Fibroblast of skin of back (primary cell): ENCODE measurements at places on chromosomes 12 and 14.

DNA sequence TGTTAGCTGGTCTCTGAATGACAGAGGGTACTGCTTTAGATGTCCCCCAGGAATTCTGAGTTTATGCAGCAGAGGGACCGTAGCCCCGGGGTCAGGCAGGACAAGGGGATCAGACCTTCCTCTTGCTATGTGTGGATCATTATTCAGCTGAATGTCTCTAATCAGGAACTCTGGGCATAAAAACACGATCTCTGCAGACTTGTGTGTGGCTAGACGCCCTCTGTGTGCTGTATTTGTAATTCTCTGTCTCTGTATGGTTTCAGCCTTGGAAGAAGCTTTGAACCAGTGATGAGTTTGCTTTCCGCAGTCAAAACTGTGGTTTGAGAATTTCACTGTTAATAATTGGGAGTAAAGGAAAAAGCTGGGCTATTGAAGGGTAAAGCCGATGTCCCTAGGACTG lies 125.3 kb downstream of the ETV6 start:
- no peak for DNase-seq

- no peak for DNase-seq
These were observed 76.2 kb downstream of the PDZRN4 start for GRCh38 chr12:41264281-41264680.

GRCh38 chr12:117087808-117088207 lies 11.4 kb downstream of the TESC start:
- DNase-seq = no peak

- DNase-seq = peak; percentile 62
These were observed 707 bp downstream of the DHRS1 start for GRCh38 chr14:24298892-24299254.

- DNase-seq = no peak
These were observed 43.7 kb downstream of the MARK3 start for GRCh38 chr14:103428723-103429556.

DNA sequence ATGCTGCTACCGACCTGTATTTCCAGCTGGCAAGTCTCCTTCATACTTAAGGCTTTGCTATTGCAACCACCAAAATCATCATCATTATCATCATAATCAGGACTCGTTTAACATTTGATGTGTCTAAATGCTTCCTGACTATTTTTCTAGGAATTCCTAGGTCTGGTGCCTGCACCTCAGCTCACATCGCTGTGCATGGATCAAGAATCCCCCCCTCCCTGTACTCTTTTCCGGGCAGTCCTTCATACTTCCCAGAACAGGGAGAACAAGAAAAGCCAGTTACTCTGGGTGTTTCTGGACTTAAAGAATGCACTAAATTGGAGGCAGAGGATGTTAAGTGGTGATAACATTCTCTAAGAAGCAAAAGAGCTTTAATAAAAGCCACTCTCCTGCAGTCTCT lies 9.4 kb downstream of the ERP27 start:
- peak; percentile 24 for DNase-seq

- peak; percentile 45 for DNase-seq
These were observed 103.3 kb downstream of the BCAT1 start for GRCh38 chr12:24845615-24846014.

- DNase-seq = peak; percentile 19
These were observed 15.0 kb upstream of the MEG3 start for GRCh38 chr14:100810861-100811461.

DNA sequence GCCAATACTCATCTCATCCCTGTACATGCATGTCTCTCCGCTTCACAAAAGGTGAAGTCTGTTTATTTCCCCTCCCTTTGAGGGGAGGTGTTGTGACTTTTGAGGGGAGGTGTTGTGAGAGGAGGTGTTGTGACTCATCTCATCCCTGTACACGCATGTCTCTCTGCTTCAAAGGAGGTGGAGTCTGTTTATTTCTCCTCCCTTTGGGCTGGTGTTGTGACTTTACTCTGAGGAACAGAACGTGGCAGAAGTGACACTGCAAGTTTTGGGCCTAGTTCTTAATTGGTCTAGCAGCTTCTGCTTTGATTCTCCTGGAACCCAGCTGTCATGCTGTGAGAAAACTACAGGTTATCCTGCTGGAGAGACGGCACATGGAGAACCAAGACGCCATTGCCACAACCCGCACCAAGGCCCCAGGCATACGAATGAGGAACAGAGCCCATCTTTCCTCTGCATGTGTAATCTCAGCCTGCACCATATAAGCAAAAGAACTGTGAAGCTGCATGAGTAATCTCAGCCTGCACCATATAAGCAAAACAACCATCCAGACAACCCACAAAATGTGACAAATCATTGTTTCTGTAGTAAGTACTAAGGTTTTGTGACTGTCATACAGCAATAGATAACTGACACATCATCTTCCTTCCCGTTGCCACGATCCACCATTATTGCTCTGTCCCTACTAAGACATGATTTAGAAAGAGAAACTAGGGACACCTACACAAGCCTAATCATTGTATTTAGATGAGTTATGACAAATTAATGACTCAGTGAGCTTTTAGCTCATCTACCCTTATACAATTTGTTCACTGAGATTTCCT lies 30.0 kb downstream of the GALNT4 start:
- DNase-seq = peak; percentile 63

GRCh38 chr12:110382683-110383082 lies 20.8 kb downstream of the ANAPC7 start:
- no peak for DNase-seq

GRCh38 chr14:99506276-99506675 lies 25.1 kb downstream of the CCNK start:
- no peak for DNase-seq

- no peak for DNase-seq
These were observed 798 bp downstream of the PDZRN4 start for GRCh38 chr12:41188841-41189394.

DNA sequence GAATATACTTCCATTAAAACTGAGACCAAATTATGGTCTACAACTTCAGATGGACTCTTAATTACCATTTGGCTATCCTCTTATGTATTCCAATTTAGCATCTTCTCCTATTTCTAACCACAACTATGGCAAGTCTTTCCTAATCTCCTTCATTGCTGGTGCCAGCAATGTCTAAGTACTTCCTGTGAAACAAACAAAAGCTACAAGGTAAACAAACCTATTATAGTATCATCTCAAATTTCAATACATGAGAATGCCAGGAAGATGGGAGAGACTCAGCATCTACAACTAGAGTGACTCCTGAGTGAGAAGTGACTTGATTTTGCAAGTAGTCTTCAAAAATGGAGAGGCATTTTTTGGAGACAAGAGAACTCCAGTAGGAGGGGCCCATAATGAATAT lies 202.9 kb upstream of the ATXN7L3B start:
- DNase-seq = no peak

GRCh38 chr12:2236506-2237294 lies 183.9 kb downstream of the CACNA1C start:
- DNase-seq = no peak

DNA sequence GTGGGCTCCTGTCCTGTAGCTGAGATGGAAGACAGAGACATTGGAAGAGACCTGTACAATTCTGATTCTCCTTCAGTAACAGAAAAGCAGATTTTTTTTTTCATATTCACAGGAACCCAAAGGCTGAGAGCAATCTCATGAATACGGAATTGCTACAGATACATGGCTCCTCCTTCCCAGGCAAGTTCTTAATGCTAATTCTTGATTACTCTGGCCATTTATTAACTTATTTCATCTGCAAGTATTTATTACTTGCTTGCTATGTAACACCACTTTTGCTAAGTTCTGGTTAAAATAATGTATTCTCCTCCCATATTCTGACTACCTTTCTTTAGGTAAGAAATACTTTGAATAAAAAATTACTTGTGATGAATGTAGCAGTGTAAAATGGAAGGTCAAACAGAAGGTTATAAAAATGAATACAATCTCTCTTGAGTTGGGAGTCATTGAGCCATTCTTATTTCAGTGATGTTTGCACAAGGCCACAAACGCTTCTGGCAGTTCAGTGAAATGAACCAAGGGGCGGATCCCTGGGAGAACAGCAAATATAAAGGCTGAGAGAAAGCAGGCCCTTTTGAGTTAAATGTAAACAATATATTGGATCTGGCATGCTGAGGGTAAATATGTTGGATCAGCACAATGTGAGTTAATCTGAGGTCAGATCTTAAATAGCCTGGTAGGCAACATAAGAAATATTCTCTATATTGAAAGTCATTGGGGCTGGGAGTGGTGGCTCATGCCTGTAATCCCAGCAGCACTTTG lies 37.6 kb downstream of the MUCL1 start:
- DNase-seq = no peak

- DNase-seq = peak; percentile 71
These were observed 192.1 kb upstream of the GARIN6 start for GRCh38 chr12:99455350-99456035.

DNA sequence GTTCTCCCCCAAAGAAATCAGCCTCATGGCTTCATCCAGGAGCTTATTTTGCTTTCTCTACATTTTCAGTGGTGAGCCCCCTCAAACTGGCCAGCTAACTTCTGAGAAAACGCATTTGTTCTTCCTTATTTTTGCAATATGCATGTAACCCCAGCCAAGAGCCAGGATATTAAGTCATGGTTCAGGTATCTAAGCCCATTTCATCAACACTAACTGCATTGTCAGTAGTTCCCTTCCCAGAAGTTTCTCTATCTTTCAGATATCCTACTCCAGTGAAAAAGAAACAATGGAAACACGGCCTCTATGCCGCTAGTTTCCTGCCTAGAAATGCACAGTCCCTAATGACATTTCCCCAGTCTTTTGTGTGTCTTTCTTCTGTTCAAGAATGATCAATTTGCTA lies 102.8 kb upstream of the RASSF8 start:
- peak; percentile 22 for DNase-seq

DNA sequence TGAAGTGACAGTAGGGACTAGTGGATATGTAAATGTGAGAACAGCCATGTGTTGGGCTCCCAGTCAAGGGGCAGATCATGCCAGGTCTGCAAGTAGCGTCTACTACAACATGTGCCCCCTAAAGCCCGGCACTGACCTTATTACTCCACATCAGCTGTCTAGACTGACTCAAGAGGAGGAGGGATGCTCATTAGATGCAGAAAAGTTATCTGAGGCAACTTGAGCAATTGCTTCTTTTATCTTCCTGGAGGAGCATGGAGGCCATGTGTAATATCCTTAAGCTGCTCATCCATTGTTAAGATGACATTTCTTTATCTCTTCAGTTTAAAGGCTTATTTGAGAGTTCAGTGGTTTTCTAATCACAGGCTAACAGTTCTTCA lies 404.7 kb upstream of the FLRT2 start:
- no peak for DNase-seq

GRCh38 chr14:72948481-72949138 lies 22.3 kb downstream of the DCAF4 start:
- DNase-seq = peak; percentile 56

- peak; percentile 38 for DNase-seq
These were observed 17.3 kb downstream of the GALC start for GRCh38 chr14:87975636-87976035.

DNA sequence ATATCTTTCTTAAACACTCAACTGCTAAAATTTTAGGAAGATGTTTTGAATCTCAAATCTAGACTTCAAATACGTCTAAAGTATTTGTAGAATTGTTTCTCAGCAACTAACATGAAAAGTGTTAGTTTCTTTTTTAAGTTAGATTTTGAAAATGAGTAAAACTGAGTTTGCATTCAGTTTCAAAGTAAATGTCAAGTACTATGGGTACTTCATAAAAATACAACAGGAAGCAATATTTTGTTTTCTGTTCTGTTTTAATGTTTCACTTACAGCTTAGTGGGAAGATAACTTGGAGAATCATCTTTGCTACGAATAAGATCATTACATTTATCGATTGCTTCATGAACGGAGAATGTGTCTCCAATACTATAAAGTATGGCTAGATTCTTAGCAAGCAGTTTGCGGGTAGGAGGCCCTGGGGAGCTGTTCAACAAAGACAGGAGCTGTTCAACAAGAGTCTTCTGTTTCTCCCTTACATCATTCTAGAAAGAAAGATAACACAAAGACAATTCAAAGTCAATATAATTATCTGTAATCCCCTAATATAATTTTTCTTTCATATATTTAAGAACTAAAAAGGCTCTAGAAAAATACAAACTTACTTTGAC lies 20.2 kb downstream of the HEATR5A start:
- DNase-seq = no peak

DNA sequence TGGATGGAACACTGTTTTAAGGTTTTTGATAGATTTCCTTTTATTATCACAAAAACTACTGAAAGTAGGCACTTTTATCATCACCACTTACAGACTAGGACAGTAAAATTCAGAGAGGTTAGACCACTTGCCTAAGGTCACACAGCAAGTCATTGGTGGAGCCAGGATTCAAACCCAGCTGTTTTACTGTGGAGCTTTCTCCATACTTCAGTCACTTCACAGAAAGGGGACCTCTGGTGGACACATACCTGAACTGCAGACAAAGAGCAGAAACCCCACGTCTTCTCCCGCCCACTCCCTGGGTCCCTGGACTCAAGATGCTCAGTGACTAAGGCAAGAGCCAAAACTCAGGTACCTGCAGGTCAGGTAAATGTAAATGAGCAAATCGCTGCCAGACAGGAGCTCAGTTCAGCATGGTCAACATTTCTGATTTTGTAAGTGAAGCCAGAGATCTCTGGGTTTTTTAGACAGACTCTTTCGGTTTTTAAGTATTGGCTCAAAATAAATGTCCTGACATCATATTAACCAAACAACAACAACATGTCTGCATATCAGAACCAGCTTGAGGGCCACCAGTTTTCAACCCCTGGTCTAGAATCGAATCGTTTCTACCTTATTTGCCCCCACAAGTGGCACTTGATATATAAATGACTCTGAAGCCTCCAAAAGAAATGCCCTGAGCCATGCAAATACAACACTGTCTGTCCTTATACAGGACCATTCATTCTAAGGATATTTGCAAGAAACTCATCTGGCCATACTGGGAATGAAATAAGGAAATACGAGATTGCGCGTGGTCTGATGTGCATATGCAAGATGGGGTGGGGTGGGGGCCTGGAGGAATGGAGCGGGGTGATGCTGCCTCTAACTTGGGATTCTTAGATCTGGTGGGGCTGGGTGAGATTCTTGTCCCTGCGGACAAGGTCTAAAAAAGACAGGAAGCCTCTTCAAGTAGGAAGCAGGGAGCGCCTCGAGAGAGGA lies 110.9 kb downstream of the KSR2 start:
- DNase-seq = peak; percentile 42

- peak; percentile 100 for DNase-seq
These were observed 258.6 kb downstream of the MSRB3 start for GRCh38 chr12:65536876-65537681.

- no peak for DNase-seq
These were observed 171.8 kb downstream of the BTG1 start for GRCh38 chr12:91973813-91974212.

GRCh38 chr12:56141946-56142784 lies 10.2 kb upstream of the MYL6B start:
- DNase-seq = no peak

GRCh38 chr12:76356071-76356470 lies 7.9 kb upstream of the BBS10 start:
- no peak for DNase-seq

GRCh38 chr12:127559349-127560040 lies 707.5 kb upstream of the TMEM132C start:
- DNase-seq = peak; percentile 96

DNA sequence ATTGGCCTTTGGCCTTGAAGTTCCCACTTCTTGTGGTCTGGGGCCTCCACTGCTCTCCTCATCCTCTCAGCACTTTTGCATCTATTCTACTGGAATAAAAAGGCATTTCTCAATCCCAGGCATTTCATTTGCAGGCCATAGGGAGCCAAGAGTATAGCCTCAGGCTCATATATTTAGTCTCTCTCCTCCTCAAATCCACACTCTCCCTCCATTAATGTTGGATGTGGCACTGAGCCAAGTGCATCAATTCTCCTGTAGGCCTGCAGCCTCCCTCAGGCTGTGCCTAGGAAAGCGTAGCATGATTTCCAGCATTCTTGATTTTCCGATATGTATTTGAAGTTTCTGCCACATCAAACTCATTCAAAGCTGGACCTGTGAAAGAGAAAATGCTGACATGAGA lies 211.5 kb upstream of the CPNE8 start:
- DNase-seq = no peak
